ENCODE measurements at places on chromosomes 2 and 18. TPM values are rescaled to one million over a fixed set of nuclear protein-coding genes. Genes with fewer than 3 reads are reported as not detected.

- H3K36me3 ChIP-seq: peaks cover 8% of the 10 kb centered on the region
- DNase-seq: no peak
- H3K4me3 ChIP-seq: no peak overlapping the region
These were observed 247.7 kb upstream of the STON1 start for GRCh38 chr2:48282161-48282680.

- H3K4me3 ChIP-seq: no peak overlapping the region
- DNase-seq: no peak
- H3K27ac ChIP-seq: no peak overlapping the region
- peaks cover 6% of the 10 kb centered on the region for H3K4me1 ChIP-seq
These were observed 9.6 kb downstream of the MAT2A start for GRCh38 chr2:85548608-85548900.

DNA sequence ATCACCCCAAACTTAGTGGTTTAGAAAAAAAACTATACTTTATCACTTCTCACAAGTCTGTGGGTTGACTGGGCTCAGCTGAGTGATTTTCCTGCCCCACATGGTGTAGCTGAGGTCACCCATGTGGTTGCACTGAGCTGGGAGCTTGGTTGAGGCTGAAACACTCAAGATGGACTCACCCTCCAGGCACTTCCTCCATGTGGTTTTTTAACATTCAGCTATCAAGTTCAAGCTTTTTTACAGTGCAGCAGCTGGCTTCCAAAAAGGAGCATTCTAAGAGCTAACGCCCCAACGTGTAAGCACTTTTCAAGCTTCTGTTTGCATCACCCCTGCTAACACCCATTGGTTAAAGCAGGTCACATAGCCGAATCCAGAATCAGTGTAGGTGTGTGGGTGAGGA is 105.9 kb upstream of the CREB1 start:
- DNase-seq: peak; percentile 44
- no peaks in the 10 kb centered on the region for H3K27me3 ChIP-seq
- H3K4me1 ChIP-seq: peaks cover 17% of the 10 kb centered on the region
- no peak overlapping the region for H3K27ac ChIP-seq

GRCh38 chr18:50734342-50734741 is 85.5 kb downstream of the MRO start:
- no peak for DNase-seq
- H3K36me3 ChIP-seq: no peaks in the 10 kb centered on the region
- H3K27ac ChIP-seq: no peak overlapping the region
- H3K4me3 ChIP-seq: no peak overlapping the region
- H3K4me1 ChIP-seq: no peaks in the 10 kb centered on the region
- H3K27me3 ChIP-seq: no peaks in the 10 kb centered on the region

Gene LYG2
- not detected for total RNA-seq

Gene FNDC4
- total RNA-seq: 0.30 TPM

All from activated T-helper 2 cell treated with anti-CD3 and anti-CD28 coated beads, Interferon-gamma antibody, Interleukin-2, Interleukin-4, amounts not matched to agents 10 μg/mL and 5 μg/mL and 100 μg/mL, durations not matched to agents 14 hours and 24 hours and 36 hours (primary cell).